A549 treated with Hydrocortisone at 1 μM for 4 hours (cell line): ENCODE measurements at places on chromosomes 6 and 20. TPM values are rescaled to one million over a fixed set of nuclear protein-coding genes. Genes with fewer than 3 reads are reported as not detected.

Gene NOX3
- not detected in 5 replicates for total RNA-seq

Gene HDGFL1
- total RNA-seq: not detected in 5 replicates

Gene MRPL14
- total RNA-seq: 51.8 to 75.2 TPM (median 71.6 TPM) in 5 replicates

Gene HCK
- 0.09 to 0.13 TPM (median 0.11 TPM) in 5 replicates for total RNA-seq

Gene NINL
- total RNA-seq: 11.4 to 15.4 TPM (median 14.7 TPM) in 5 replicates

Gene HLA-DQB2
- total RNA-seq: not detected in 5 replicates

Gene ZNF512B
- total RNA-seq: 10.4 to 12.9 TPM (median 12.1 TPM) in 5 replicates

Gene PIM1
- 8.6 to 14.6 TPM (median 13.6 TPM) in 5 replicates for total RNA-seq

Gene GGTLC1
- not detected in 5 replicates for total RNA-seq

Gene TNFRSF6B
- 0.28 to 0.97 TPM (median 0.77 TPM) in 5 replicates for total RNA-seq
